Tibial nerve (tissue), 4 donors: ENCODE measurements at places on chromosomes 13 and 19. TPM values are rescaled to one million over a fixed set of nuclear protein-coding genes. Genes with fewer than 3 reads are reported as not detected.

SIGLEC6 gene
- 1.5 TPM for total RNA-seq

GARIN5A gene
- not detected for total RNA-seq

RINL gene
- total RNA-seq, result 8.4 TPM

MBD3L2 gene
- not detected for total RNA-seq

SRRM5 gene
- total RNA-seq, result 0.60 TPM

NDUFS7 gene
- 149 TPM for total RNA-seq

- no peak for DNase-seq
Observed at GRCh38 chr13:83881917-83882605, at the start of gene SLITRK1. SLITRK1 (minus strand) TSS chr13:83882474; CDS start chr13:83881507, 967 bp downstream.

- no peak for DNase-seq
Observed at GRCh38 chr19:18756896-18757295, 34.2 kb downstream of the COMP start.

DNA sequence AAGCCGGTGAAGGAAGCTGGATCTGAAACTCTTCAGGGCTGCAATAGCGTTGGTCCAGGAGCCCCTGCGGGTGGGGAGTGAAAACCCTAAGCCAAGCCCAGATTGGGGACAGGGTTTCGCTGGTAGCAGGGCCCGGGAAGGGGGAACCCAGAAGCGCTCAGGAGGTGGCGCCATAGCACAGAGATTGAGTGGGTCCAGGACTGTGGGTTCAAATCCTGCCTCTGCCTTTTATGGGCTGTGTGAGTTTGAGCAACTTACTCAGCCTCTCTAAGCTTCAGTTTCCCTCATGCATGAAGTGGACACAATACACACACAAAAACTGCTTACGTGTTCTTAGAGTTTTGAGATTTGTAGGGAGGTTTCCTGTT, 8.3 kb upstream of the SYCN start:
- DNase-seq, result no peak

GRCh38 chr19:1133471-1133929, 29.7 kb downstream of the GPX4 start:
- no peak for DNase-seq

DNA sequence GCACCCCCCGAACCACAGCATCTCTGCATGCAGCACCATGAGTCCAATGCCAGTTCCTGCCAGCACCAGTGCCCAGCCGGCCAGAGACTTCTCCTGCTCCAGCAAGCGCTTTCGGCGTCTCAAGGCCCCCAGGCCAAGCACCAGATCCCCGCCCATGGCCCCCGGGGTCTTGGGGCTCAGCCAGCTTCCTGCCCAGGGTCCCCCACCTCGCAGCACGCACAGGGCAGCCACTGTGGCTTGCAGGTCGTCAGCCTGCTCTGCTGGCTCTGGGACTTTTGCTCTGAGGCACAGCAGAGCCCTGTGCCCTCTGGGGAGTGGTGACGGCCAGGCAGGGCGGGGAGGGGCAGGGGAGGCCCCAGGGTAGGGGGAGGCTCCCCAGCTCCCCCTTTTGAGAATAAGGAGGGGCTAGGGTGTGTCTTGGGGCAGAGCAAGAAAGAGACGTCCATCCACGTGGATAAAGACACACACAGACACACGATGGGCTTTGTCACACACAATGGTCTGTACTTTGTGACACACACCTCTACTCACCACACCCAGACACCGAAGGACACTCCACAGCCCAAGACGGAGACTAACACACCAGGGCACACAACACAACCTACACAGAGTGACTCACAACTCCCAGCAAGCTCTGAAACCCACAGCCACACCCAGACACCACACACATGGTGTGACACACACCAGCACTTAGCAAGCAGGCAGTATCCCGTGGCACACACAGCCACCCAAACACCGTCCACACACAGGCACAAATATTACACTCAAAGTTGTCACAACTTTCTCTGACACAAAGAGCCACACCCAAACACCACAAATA, at the start of gene KCNN4:
KCNN4 (minus strand) TSS at position 268 of the 820 bp plus-strand sequence; CDS start at position 156, 112 bp downstream.
- no peak for DNase-seq

DNA sequence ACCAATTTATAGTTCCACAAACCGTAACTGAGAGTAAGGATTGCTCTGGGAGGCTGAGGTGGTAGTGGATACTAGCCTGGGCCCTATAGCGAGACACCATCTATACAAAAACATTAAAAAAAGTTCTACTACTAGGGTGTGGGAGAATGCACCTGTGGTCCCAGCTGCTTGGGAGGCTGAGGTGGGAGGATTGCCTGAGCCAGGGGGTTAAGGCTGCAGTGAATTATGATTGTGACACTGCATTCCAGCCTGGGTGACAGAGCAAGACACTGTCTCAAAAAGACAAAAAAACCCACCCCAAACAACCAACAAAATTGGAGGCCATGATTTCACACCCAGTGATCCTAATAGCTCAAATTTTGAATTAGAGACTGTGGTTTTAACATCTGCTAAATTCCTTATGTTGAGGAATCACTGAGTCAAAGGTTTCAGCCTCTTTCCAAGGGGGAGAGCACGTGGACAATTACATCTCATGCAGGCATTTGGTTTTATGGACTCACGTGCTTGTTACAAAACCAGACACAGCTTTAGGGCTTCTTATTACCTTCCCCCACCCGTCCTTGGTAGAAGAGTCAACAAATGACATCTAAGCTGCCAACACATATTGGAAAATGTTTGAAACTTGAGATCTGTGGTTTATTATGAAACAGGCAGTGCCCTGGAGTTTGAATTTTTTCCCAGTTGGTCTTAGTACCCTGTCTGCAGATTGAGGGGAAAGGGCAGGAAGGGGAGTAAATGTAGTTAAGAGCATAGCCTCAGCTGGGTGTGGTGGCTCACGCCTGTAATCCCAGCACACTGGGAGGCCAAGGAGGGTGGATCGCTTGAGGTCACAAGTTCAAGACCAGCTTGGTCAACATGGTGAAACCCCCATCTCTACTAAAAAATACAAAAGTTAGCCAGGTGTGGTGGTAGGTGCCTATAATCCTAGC, 18.5 kb downstream of the CYP2A6 start:
- DNase-seq, result peak; percentile 52

- DNase-seq, result no peak
Observed at GRCh38 chr13:24251525-24251924, 57.9 kb upstream of the C1QTNF9 start.

DNA sequence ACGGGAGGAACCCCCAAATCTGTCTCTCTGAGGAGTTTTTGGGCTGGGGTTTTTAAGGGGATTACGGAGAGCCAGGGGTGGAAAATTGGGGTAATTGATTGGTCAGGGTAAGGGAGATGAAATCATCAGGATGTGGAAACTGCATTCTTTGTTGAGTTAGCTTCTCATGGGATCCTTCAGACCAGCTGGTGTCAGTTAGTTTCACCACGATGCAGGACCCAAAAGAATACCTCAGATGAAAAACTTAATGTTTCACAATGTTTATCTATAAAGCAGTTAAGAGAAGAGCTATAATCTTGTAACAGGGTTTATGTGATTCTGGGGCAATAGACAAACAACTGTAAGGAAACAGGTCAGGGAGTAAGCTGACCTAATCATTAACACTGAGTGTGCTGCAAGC, 230.8 kb downstream of the POU4F1 start:
- DNase-seq, result no peak

DNA sequence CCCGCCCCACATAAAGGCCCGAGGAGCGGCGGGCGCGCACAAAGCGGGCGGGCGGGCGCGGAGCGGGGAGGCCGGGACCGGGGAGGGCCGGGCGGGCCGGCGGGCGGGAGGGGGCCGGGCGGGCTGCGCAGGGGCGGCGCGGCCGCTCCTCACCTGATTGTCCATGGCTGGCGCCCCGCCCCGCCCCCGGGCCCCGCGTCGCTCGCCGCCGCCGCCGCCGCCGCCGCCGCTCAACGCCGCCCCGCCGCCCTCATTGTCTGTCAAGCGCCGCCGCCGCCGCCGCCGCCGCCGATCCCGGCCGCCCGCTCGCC, 200 bp downstream of the MLLT1 start:
- DNase-seq, result no peak

DNA sequence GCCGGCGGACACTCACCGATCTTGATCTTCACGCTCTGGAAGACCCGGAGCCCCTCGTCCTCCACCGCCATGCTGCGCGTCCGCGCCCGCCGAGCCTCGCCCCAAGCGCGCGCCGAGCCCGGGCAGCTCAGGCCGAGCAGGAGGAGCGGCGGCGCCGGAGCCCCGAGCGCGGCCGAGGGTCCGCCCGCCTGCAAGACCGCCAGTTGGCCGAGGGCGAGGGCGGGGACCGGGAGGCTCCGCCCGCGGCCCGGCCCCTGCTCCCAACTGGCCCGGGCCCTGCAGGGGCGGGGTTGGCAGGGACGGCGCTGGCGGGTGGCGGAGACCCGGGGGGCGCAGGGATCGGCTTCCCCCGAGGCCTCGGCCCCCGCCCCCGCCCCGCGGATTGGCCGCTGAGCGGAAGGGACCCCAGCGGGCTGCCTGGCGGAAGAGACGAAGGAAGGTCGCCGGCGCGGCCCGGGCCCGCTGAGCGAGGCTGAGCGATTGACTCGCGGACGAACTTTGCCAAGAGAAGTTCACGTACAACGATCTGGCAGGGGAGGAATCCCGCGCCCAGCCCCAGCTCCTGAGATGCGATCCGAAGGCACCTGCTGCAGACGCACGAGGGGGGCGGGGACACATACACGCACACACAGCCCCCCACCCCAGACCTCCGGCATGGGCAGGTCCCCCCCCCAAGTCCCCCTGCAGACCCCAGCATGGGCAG, at the start of gene RASA3:
RASA3 (minus strand) TSS at position 205 of the 703 bp plus-strand sequence; CDS start at position 71, 134 bp downstream.
- DNase-seq, result peak; percentile 62

GRCh38 chr13:80559944-80560343, 219.0 kb upstream of the SPRY2 start:
- no peak for DNase-seq

DNA sequence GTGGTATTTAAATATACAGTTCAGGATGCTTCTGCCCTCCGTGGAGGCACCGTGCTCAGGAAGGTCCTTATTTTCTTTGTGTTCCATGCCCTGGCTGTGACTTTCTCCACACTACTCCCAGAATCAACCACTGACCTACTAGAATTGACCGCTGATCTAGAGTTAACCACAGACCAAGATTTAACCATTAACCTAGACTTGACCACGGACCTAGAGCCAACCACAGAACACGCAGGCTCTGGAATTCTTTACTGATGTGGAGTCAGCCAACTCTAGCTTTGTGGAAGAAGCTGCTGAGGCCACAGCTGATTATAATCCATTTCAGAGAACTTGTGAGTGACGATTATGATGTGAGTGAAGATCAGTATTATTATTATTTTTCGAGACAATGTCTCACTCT, 18.0 kb downstream of the GTF2F2 start:
- no peak for DNase-seq

DNA sequence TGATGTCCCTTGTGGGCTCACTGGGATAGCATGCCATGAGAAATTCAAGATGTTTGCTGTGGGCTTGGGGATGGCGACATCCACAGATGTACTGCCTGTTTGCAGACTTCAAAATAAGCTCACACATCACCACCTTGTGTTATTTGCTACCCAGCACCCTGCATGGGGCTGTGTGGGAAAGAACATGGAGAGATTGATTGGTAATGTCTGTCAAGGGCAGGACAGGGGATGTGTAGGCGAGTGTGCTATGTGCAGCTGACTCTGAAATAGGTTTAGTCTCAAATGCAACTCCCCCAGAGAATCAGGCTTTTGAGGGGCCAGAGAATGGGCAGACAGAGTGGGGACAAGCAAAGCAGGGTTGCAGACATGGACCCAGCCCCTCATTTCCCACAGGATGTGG, 24.7 kb downstream of the PNPLA6 start:
- DNase-seq, result no peak

DNA sequence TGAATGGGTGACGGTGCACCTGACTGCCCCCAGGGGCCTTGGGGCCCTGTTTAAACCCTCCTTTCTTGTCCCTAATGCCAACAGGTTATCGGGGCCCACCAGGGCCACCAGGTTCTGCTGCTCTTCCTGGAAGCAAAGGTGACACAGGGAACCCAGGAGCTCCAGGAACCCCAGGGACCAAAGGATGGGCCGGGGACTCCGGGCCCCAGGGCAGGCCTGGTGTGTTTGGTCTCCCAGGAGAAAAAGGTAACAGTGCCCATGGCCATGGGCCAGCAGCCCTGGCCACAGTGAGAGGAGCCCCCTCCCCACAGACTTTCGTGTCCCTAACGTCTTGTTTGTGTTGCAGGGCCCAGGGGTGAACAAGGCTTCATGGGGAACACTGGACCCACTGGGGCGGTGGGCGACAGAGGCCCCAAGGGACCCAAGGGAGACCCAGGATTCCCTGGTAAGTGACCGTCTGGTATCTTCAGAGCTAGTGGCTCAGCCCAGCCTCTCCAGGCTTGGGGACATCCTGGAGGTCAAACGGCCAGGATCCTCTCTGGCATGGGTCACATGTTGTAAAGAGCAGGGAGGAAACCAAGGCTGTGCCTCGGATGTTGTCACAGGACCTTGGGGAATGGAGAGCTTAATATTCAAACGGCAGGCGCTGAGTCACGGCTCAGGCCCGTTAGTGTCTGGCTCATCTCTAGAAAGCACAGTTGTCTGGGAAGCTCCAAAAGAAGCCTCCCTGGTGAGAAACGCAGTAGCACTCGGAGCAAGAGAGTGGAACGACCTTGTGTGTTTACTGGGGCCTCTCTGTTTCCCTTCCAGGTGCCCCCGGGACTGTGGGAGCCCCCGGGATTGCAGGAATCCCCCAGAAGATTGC, 58.3 kb downstream of the RAB20 start:
- no peak for DNase-seq

GRCh38 chr13:62583466-62583865, 1167.8 kb upstream of the PCDH20 start:
- DNase-seq, result no peak

- DNase-seq, result no peak
Observed at GRCh38 chr13:99288089-99288488, 19.1 kb downstream of the GPR183 start.

DNA sequence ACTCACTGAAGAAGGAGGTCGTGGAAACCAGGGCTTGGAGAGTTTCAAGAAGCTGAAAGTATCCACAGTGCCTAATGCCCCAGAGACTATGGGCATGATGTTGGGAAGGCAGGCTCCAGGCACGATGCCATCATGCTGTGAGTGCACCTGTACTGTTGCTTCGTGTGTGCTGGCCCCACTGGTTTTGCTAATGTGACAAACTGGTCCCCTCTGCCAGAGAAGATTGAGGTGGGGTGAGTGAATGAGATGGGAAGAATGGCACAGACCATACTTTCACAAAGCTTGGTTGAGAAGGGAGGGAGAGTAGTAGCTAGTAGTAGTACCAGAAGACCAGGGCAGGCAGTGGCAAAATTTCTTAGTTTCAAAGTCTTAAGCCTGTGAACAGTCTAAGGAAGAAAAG, 19.0 kb upstream of the POP4 start:
- no peak for DNase-seq

GRCh38 chr13:38301236-38301635, 48.4 kb upstream of the UFM1 start:
- DNase-seq, result no peak

GRCh38 chr13:46628622-46629365, 75.8 kb downstream of the LRCH1 start:
- DNase-seq, result no peak

- DNase-seq, result no peak
Observed at GRCh38 chr19:13985771-13986347, 20.3 kb downstream of the RFX1 start.
